ENCODE measurements at places on chromosomes 7 and 10.
A peak's percentile ranks its signal among the peaks of the same experiment; 100 is the strongest.

- DNase-seq = peak; percentile 63
Measured at GRCh38 chr10:117137031-117137910, 799 bp downstream of the VAX1 start.

- DNase-seq = peak; percentile 71
Measured at GRCh38 chr7:101608772-101609713, 20.1 kb downstream of the MYL10 start.

- no peak for DNase-seq
Measured at GRCh38 chr7:42502022-42502421, 265.0 kb upstream of the GLI3 start.

DNA sequence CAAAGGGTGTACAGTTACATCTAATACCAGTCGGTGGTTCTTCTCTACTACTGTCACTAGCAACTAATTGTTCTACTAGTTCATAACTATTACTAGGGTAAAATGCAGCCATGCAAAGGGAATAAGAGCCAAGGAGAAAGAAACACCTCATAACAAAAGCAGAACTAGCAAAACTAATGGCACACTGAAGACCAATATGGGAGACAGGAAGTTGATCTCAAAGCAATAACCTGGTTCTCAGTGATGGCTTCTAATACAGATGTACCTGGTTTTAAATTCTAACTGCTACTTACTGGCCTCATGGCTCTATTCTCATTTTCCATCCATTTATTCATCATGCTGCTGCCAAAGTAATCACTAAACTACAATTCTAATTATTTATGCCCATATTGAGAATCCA, 170.3 kb downstream of the SEMA3E start:
- DNase-seq = no peak

- no peak for DNase-seq
Measured at GRCh38 chr7:28222636-28223035, 42.0 kb upstream of the JAZF1 start.

DNA sequence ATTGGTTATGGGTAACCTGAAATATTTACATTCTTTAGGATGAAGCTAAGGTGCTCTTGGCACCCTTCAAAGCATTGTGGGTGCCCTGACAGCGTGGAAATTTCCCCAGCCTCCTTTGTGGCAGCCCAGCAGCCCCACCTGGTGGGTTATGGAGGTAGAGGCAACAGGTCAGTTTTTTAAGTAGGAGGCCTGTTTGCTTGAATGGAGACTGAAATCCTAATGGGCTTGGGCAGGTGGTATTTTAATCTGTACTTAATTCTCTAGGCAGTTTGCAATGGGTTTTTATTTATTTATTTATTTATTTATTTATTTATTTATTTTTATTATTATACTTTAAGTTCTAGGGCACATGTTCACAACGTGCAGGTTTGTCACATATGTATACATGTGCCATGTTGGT, 139.4 kb downstream of the EPC1 start:
- DNase-seq = peak; percentile 54

DNA sequence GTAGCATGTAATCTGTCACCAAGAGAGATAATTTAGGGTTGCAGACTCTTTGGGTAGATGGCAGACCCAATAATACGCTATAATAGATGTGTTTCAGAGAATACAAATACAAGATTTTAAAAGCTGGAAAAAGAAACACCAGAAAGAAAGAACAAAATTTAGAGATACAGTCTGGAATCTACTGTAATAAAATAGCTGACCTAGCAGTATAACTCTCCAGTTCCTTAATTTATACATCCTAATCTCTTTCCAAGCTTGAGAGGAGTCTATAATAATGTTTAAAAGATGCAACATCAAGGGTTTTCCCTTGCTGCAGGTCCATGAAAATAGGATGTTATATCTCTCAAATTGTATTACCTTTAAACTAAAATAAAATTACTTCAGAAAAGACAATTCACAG, 27.2 kb upstream of the GPR22 start:
- no peak for DNase-seq

DNA sequence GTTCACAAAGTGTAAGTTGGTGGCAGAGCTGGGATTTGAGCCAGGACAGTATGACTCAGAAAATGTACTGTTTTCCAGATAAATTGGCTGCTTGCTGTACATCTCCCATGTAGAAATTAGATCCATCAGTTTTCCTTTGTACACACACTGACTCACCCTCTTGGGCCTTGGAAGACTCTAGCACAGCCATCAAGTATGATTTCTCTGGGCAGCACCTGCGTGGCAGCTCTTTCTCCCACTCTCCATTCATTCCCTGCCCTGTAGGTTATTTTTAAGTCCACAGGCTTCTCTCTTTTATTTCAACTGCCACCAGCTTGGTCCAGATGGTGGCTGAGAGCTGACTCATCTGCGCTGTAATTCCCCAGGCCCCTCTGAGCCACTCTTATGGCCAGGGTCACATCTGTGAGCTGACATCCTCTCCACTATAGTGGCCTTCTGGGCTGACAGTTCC, 28.3 kb upstream of the SDK1 start:
- DNase-seq = no peak

- no peak for DNase-seq
Measured at GRCh38 chr10:89888321-89889070, 187.1 kb downstream of the KIF20B start.

DNA sequence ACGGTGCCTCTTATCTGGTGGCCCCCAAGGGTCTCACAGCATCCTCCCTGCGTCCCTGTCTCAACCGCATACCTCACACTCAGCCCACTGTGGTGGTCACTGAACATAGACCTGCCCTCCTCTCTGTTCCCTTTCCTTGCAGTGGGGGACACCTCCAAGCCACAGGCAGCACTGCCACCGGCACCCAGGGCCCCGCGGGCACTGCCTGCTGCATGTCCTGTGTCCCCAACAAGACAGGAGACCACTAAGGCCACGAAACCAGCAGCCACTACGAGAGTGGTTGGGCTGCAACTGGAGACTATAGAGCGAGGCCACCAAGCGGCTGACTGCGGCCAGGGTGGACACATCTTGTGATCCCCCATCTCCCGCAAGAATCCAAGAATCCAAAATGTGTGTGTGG, 15.3 kb downstream of the BRI3 start:
- DNase-seq = no peak

DNA sequence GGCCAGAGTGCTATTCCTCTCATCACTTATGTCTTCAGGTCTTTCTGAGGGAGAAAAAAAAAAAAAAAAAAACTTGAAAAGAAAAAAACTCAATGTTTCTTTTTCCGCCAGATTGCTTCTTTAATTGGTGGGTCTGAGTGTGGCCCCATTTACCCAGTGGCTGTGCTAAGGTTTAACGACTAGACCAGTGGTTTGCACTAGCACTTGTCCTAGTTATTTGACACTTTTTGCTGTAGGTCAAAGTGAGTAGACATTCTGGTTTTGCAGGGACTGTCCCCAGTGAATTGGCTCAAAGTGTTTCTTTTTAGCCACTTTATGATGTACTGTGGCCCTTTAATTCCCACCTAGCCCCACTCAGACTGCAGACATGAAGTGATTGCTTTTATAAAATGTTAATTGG, 273.3 kb downstream of the PTEN start:
- DNase-seq = no peak

DNA sequence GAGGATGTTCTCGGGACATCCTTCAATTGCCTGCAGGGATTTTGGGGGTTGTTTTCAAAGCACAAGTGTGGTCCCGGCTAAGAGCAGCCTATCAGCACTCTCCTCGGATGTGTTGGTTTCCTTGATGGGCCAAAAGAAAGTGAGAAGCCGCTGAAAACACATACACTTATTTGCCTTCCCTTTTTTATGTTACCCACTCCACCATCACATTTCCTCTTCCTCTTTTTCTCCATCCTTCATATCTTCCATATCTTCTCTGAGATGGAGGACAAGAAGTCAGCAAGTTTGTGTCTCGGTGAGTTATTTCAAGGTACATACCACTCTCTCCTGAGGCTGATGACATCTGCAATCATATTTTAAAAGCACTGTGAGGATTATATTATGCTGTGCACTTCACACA, 64.0 kb downstream of the ZNF33B start:
- DNase-seq = no peak

DNA sequence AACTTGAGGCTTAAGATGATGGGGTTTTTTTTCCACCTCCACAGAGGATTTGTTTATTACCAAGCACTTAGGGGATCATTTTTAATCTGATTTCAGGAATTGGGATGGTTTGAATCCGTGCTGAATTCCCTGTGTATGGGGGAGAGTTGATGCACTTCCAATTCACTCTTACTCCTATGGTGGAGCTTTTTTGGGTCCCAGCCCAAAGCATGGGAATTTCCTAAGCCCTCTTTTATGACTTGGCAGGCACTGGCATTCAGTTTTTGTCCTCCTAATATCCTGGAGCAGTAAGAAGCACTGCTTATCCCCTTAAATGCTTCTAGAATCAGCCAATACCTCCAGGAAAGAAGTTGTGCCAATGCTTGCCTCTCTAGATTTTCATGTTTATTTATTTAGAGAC, 78.7 kb downstream of the HYCC1 start:
- DNase-seq = no peak

- no peak for DNase-seq
Measured at GRCh38 chr7:131057015-131057793, 270.5 kb upstream of the MKLN1 start.

GRCh38 chr7:46603780-46604179, 682.7 kb upstream of the IGFBP3 start:
- DNase-seq = no peak

DNA sequence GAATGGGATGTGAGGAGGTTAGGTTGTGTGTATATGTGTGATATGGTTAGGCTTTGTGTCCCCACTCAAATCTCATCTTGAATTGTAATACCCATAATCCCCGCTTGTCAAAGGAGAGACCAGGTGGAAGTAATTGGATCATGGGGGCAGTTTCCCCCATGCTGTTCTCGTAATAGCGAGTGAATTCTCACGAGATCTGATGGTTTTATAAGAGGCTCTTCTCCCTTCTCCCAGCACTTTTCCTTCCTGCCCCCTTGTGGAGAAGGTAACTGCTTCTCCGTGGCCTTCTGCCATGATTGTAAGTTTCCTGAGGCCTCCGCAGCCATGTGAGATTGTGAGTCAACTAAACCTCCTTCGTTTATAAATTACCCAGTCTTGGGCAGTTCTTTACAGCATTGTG, 47.3 kb downstream of the NPVF start:
- peak; percentile 42 for DNase-seq

DNA sequence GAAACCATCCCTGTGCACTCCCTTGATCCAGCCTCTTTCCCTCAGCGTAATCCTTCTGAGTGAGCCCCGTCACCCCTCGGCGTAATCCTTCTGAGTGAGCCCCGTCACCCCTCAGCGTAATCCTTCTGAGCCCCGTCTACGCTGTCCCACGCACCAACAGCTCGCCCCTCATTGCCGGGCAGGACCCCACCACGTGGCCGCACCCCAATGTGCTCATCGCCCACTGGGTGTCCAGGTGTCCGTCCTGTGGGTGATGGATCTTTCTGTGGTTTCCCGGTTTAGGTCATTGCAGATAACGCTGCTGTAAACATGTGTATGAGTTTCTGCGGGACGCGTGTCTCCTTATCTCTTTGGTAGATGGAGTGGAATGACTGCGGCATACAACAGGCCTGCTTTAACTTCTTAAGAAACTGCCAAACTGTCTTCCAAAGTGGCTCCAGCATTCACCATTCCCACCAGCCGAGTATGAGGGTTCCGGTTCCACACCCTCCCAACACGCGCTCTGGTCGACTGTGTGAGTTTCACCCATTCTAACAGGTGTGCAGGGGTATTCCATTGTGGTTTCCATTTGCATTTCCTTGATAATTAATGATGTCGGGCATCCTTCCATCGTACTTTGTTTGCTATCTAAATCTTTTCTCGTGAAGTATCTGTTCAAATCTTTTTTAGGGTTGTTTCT, 42.1 kb upstream of the NKX6-2 start:
- peak; percentile 8 for DNase-seq

DNA sequence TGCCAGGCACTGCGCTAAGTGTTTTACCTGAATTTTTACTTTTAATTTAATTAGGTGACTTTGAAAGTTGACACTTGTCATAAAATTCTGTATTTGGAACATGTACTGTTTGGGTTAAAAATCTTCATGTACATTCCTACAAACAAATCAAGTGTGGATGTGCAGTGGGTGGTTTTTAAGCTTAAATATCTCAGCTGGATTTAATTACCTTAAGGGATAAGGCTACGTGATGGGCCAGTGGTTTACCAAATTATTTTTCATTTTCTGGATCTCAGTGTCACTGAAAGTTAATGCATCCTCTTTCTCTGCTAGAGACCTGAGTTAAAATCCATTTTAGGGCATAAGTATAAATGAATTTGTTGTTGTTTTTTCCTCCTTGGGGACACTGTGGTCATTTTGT, 51.1 kb downstream of the EXOC4 start:
- DNase-seq = no peak

DNA sequence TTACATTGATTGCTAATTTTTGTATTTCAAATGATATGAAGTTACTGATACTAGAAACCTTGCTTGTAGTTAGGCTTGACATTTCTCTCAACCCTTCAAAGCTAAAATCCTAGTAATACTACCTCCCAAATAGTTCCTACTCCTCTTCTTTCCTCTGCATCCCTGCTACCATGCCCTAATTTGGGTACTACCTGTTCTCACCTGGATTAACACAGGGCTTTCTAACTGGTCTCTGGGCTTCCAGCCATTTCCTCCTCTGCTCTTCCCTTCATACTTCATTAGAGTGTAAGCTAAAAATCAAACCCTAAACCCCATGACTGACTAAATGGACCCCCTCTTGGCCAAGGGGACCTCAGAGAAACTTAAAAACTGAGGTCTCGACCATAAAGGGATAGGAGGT, 112.4 kb downstream of the CHCHD3 start:
- DNase-seq = no peak

DNA sequence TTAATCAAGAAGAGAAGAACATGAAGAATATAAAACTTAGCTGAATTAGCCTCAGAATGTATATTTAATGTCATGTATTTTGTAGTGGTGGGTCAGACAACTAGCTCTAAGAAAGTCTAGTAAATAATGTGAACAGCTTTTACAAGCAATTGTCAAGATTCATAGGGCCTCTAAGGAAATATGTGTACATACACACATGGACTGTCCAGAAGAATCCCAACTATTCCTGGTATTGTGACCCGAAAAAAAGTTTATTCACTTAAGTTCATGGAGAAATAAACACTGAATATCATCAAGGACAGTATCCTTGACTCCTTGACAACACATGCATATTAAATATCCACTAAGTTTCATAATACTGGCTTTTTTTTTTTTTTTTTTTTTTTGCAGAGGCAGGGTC, 11.4 kb upstream of the TWIST1 start:
- no peak for DNase-seq

GRCh38 chr10:69687426-69687825, 57.4 kb downstream of the FAM241B start:
- DNase-seq = no peak

DNA sequence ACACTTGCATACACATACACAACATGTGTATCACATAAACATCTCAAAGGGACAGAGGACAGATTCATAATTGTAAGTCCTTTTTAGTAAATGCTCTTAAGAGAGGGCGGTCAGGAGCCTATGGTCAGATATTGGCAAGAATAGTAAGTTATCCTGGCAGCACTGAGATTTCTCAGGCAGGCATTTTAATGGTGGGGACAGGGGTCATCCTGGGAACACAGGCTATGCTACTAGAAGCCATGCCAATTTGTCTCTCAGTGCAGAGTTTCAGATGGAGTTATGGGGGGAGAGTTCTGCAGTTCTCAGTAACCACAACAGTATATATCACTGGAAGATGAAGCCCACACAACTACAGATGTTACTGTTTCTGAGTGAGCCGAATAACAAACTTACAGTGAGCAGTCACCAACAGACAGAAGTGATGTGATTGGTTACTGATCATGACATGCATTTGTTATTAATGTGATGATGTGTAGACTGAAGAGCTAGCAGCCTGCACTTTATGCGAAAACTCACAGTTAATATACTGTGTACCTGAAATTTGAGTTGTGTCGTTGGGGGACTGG, 16.4 kb downstream of the ZNF487 start:
- DNase-seq = no peak

Data from H9 (cell line).